Caco-2 (cell line): ENCODE measurements at places on chromosomes 16 and 17.

DNA sequence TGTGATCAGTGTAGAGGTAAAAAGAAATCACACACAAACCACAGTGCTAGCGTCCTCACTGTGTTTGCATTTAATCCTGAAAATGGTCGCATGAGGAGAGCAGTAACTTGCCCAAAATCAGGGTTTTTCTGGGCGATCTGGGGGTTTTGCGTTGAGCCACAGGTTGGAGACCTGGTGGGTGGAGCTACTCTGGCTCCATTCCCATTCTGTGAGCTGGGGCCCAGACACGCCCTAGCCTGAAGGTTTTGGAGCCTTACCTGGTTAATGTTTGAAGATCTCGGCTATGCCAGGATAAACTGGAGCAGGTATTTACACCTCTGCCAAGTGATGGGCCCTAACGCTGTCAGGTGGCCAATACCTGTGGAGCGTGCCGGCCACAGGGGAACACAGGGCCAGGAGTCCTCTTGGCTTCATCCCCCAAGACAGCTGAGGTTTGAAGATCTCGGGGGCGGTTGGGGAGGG lies 48.4 kb downstream of the MPRIP start:
- no peak for DNase-seq

- DNase-seq: no peak
Measured at GRCh38 chr17:1110862-1111598, 68.8 kb downstream of the ABR start.

DNA sequence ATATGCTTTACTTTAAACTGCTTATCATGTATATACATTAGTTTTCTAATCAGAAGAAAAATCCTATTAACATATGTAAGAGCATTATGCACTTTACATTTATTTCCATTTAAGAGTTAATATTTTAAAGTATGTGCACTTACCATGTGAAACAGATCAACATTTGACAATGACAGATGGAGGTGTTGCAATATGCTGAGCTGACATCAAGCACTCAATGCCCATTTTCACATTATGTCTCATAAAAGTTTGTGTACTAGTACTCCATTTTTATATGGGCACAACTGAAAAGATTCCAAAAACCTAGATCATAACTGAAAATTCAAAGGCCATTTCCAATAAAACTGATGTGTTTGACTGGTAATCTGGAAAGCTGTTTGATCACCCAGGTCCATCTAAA lies 420.9 kb upstream of the SOX9 start:
- DNase-seq: no peak

GRCh38 chr17:3738562-3739295 lies 15.0 kb downstream of the HASPIN start:
- peak; percentile 21 for DNase-seq

- no peak for DNase-seq
Measured at GRCh38 chr16:30394592-30395154, 547 bp upstream of the ZNF48 start.

DNA sequence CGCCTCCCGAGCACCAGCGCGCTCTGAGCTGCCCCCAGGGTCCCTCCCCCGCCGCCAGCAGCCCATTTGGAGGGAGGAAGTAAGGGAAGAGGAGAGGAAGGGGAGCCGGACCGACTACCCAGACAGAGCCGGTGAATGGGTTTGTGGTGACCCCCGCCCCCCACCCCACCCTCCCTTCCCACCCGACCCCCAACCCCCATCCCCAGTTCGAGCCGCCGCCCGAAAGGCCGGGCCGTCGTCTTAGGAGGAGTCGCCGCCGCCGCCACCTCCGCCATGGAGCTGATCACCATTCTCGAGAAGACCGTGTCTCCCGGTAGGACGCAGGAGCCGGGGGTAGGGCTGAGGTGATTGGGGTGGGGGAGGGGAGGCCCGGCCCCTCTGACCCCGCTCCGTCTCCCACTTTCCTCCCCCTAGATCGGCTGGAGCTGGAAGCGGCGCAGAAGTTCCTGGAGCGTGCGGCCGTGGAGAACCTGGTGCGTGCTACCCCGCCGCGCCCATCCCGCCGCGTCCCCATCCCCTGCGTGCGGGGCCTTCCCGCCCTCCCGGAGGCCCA lies 329 bp downstream of the KPNB1 start:
- no peak for DNase-seq

DNA sequence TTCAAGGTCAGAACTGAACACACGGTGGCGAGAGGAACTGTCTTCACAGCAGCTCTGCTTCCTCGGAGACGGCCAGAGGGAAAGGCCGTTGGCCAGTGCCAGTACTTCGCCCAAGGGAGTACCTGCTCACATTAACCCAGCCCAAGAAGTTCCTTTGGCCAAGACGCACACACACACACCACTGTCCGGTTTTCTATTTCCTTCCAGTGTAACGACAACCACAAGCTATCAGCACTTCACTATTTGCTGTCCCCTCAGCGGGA lies 744 bp upstream of the GGNBP2 start:
- DNase-seq: peak; percentile 65

- DNase-seq: no peak
Measured at GRCh38 chr17:32503251-32504165, 16.7 kb downstream of the CDK5R1 start.

- DNase-seq: no peak
Measured at GRCh38 chr16:85665929-85666328, 22.8 kb downstream of the GINS2 start.

DNA sequence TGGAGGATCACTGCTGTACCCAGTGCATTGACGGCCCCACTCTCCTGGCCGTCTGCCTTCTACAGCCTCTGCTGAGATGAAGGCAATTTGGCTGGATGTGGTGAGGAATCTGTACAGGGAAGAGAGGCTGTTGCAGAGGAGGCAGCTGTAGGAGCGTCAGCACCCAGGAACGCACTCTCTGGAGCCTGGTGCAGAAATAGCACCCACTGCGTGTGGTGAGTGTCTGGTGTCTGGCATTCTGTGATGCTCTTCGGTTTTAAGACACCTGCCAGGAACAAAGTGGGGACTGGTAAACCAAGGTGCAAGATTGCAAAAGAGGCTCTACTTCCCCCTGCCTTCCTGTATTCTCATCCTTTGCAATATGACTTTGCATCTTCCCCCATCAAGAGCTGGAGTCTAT lies 187.5 kb upstream of the SDK2 start:
- no peak for DNase-seq

GRCh38 chr16:11501632-11502031 lies 85.1 kb downstream of the LITAF start:
- DNase-seq: no peak

- DNase-seq: peak; percentile 81
Measured at GRCh38 chr17:43878260-43879175, 28.8 kb downstream of the MPP2 start.

- DNase-seq: no peak
Measured at GRCh38 chr16:68749432-68749831, 12.3 kb downstream of the CDH1 start.

DNA sequence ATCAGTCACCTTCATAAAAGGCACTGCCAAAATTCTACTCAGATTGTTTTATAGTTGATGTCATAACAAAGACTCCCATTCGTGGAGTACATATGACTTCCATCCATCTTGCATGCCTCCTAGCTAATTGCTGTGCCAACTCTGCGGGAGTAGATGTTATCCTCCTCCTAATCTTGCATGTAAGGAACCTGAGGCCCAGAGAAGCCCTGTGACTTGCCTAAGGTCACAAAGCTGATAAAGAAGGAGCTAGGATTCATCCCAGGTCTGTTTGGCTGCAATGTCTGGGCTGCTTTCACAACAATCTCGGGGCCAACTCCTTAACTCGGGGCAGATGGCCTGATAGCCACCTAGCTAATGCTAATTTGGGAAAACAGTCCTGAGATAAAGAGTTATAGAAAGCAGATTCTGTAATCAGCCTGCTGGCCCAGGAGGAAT lies 87.3 kb downstream of the YPEL2 start:
- no peak for DNase-seq

DNA sequence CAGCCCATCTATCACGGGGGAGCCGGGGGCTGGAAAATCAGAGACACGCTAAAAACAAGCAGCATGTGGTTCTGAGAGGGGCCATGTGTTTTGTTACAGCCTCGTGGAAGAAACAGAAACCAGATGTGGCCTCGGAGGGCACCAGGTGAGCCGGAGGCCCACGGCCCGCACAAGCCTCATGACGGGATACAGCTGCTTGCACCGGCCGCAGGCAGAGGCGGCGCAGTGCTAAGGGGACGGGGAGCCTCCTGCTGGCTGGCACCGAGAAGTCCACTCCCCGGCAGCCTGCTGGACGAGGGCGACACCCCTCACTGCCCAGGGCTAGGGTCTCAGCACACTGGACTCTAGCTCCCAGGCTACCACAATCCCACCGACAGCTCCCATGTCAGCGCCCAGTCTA lies 19.2 kb downstream of the NDUFAF8 start:
- DNase-seq: no peak

GRCh38 chr17:82595893-82596292 lies 52.4 kb downstream of the WDR45B start:
- DNase-seq: no peak

DNA sequence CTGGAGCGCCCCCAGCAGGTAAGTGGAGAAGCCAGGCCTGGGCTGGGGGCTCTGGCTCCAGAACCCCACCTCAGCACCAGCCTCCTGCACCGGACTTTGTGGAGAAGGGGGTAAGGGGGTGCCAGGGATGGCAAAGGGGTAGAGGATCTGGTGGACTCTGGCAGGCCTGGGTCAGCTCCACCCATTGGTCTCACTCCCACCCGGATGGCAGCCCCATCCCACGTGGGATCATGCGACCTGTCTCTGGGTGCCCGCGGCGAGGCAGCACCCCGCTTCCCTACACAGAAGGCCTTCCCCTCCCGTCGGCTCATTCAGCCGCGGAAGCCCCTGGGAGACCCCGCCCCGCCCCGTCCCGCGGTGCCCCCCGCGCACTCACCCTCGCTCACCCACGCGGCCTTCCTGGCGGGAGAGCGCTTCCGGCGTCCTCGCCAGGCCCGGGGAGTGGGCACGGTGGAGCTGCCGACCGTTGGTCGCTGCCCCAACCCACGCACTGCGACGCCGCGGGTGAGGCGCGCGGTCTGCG lies 498 bp upstream of the PLEKHG4 start:
- peak; percentile 64 for DNase-seq
